ENCODE measurements at places on chromosomes 3 and 15. TPM values are rescaled to one million over a fixed set of nuclear protein-coding genes. Genes with fewer than 3 reads are reported as not detected.

Gene GHSR
- total RNA-seq, result not detected

Gene FGD5
- total RNA-seq, result 0.06 TPM

Gene TLR9
- 0.09 TPM for total RNA-seq

Gene CORO2B
- total RNA-seq, result 3.0 TPM

Gene DAPK2
- total RNA-seq, result 4.2 TPM

Gene POPDC2
- total RNA-seq, result 0.50 TPM

Gene TRIM42
- total RNA-seq, result not detected

Gene GRAMD1C
- 0.47 TPM for total RNA-seq

Gene PLA2G4B
- 2.2 TPM for total RNA-seq

Gene GOLGA6A
- 0.09 TPM for total RNA-seq

Gene CHL1
- total RNA-seq, result not detected

Gene FANCD2OS
- total RNA-seq, result not detected

Gene OCA2
- 0.32 TPM for total RNA-seq

Gene THOC7
- 62.8 TPM for total RNA-seq

Gene FMN1
- total RNA-seq, result 0.70 TPM

Gene MGLL
- total RNA-seq, result 77.9 TPM

Gene PATL2
- total RNA-seq, result 0.10 TPM

Gene GLDN
- not detected for total RNA-seq

Gene PXYLP1
- 9.9 TPM for total RNA-seq

Gene RTP1
- not detected for total RNA-seq

Gene RBSN
- 11.3 TPM for total RNA-seq

Gene COPS2
- total RNA-seq, result 52.5 TPM

Gene PPP1R14D
- not detected for total RNA-seq

Gene MYLK
- 10.5 TPM for total RNA-seq
